Lung (tissue), 17 donors: ENCODE measurements at places on chromosomes 1 and 21. TPM values are rescaled to one million over a fixed set of nuclear protein-coding genes. Genes with fewer than 3 reads are reported as not detected.

TMEM51 gene
- 7.7 TPM for total RNA-seq

GRCh38 chr1:69294171-69294570 is 273.6 kb upstream of the LRRC7 start:
- peak; percentile 35 for DNase-seq

DNA sequence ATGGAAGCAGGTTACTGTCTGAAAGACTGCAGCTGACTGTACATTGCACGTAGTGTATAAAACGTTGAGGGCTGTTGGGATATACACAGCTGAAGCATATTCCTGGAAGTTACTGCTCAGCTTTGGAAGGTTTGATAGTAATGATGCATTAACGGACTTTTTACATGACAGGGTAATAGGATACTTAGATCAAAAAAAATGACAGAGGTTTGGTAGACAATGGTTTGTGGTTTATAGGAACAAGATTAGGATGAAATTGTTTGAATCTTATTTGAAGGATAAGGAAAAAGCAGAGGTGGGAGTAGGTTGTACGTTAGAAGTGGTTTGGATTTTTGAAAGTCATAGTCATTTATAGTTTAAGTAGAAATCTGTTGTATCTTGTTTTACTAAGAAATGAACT is 33.0 kb downstream of the ADGRL2 start:
- DNase-seq: no peak

BTBD19 gene
- 20.0 TPM for total RNA-seq

- DNase-seq: peak; percentile 28
Measured at GRCh38 chr1:91732291-91733107, 153.5 kb downstream of the TGFBR3 start.

AK2 gene
- 86.8 TPM for total RNA-seq

DNA sequence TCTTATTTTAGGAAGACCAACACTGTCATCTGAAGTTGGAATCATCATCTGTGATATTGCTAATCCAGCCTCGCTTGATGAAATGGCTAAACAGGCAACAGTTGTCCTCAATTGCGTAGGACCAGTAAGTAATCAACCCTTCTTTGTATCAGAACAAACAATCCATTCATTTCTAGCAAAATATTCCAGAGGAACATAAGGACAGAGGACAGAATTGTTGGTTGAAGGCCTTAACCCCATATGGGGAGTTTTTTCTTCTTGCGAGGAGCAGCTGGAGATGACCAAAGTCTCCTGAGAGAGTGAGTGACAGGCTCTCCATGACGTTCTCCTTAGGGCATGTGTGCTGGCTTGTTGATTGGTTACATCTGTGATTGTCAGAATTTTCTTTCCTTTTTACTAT is 2.7 kb downstream of the SCCPDH start:
- DNase-seq: no peak

GRCh38 chr1:77322061-77322900 is 40.5 kb downstream of the AK5 start:
- no peak for DNase-seq

- no peak for DNase-seq
Measured at GRCh38 chr1:167500283-167500860, 18.0 kb downstream of the CD247 start.

NTMT2 gene
- not detected for total RNA-seq

HJV gene
- not detected for total RNA-seq

CNR2 gene
- 0.46 TPM for total RNA-seq

GRCh38 chr1:38129971-38130370 is 83.4 kb upstream of the POU3F1 start:
- no peak for DNase-seq

FNDC5 gene
- 0.18 TPM for total RNA-seq

KRTAP19-2 gene
- total RNA-seq: not detected

DNA sequence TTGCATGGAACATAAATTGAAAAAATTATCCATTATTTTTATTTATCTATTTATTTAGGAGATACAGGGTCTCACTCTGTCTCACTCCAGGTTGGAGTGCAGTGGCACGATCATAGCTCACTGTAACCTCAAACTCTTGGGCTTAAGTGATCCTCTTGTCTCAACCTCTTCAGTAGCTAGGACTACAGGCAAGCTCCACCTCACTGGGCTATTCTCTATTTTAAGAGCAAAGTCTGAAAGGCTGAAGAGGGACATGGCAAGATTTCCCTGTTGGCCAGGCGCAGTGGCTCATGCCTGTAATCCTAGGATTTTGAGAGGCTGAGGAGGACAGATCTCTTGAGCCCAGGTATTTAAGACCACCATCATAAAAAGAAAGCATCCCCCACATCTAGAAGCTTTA is 14.0 kb upstream of the RC3H1 start:
- DNase-seq: no peak

APCS gene
- not detected for total RNA-seq

TSPEAR gene
- total RNA-seq: 2.1 TPM

DNA sequence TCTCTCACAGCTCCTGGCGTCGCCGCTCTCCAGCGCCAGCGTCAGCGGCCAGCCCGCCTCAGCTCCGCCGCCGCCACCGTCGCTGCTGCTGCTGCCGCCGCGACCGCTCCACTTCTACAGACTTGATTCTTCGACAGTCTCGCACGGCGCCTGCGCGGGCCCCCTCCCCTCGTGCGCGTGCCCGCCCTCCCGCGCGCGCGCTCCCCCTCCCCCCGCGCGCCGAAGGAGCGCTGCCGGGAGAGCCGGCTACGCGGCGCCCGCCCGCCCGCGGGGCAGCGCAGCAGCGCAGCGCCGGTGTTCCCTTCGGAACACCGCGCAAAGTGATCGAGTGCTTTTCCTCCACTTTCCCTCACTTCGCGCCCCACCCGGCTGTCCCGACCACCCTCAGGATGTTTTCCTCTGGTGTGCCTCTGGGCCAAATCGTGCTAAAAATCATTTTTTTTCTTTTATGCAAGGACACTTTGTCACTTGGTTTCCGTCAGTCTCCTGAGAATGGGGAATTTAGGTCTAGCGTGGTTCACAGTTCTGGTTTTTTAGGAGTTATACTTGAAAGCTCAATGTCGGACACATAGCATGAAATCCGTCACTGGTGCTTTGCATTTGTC is at the start of gene IRF2BP2:
Gene IRF2BP2, minus strand, starts transcription at position 118 of the 605 bp plus-strand sequence. CDS start 684 bp downstream, outside the sequence.
- DNase-seq: peak; percentile 94

GRCh38 chr1:36567601-36568341 is 85.1 kb upstream of the CSF3R start:
- DNase-seq: no peak

PLA2G2C gene
- total RNA-seq: 0.09 TPM

AKR7A3 gene
- total RNA-seq: 1.3 TPM

DNA sequence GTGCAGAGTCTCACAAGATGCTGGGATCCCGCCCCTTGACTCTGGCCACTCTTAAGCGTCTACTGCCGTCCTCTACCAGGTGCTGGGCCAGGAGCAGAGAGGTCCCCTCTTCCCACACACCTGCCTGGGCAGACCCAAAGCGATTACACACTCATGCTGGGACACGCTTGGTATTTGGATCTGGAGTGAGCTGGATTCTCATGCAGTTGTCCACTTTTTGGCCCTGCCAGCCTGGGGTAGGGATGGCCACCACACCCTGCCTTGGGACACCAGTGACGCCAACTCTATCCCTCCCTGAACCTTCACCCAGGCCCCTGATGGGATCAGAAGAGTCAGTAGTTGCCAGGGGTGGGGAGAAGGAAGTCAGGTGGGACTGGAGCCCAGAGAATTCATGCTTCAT is 28.6 kb downstream of the ITPKB start:
- no peak for DNase-seq

- DNase-seq: peak; percentile 64
Measured at GRCh38 chr1:156480411-156481192, 20.0 kb downstream of the MEF2D start.

DNA sequence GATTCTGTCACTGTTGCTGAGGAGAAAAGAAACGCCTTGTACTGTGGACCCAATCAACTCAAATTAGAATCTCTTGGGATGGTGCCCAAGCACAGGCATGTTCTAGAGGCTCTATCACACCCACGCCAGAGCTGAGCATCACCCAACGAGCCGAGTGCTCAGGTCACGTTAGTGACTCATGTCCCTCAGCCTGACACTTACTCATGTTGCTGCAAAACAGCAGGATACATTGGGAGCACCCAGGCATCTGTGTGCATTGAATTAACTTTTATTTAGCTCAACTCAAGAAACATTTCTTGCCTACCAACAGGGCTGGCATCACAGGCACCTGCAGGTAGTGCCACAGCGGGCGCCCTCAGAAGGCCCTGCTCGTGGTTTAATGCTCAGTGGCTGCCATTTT is 149.8 kb downstream of the ETS2 start:
- no peak for DNase-seq

GDAP2 gene
- total RNA-seq: 27.0 TPM

FASLG gene
- total RNA-seq: 0.34 TPM

CD244 gene
- 3.2 TPM for total RNA-seq

DNAH14 gene
- 9.1 TPM for total RNA-seq

DNA sequence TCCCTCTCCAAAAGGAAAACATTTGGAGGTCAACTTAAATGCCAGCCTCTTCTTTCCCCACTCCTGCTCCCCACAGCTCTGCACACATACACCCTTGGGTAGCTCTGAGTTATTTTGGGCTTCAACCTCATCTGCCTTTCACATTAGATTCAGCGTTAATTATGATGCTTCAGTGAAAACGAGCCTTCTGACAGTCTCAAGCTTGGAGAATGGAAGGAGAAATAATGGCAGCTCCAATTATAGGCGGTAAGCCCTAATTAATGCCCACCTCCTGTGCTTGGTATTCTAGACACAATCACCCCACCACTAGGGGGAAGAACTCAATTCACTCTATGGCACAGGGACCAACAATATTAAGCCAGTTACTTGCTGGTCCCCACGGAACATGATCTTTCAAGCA is 397.9 kb downstream of the BRINP2 start:
- DNase-seq: no peak

USH2A gene
- total RNA-seq: 0.11 TPM

GRCh38 chr1:178627037-178627436 is 98.0 kb upstream of the RALGPS2 start:
- DNase-seq: no peak

ARHGEF19 gene
- 17.1 TPM for total RNA-seq

- no peak for DNase-seq
Measured at GRCh38 chr1:75341537-75341936, 207.3 kb downstream of the LHX8 start.

- DNase-seq: peak; percentile 65
Measured at GRCh38 chr1:11893907-11894251, 32.3 kb downstream of the KIAA2013 start.

DNA sequence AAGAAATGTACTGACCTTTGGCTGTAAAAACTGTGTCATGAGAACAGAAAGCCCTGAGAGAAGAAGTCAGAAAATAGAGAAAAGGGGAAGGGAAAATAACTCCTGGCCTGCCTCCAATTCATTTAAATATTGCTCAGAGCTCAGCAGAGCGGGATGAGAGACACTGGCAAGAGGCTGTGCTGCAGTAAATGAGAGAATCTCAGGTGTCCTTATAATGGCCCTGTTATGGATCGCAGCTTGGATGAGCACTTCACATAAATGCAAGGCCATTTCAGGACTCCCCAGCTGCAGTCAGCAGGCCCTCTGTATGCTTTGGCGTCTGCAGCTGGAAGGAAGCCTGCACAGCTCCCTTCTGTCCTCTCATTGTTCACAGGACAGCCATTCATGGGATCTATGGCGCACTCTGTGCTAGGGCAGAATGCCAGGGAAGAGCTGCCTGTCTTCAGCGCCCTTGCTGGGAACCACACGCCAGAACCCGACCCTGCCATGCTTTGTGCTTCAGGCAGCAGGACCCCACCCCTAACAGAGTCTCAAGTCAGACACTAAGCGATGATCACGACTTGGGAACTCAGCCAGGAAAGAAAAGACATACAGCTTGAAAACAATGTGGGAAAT is 20.7 kb upstream of the ABCB10 start:
- peak; percentile 72 for DNase-seq

DNA sequence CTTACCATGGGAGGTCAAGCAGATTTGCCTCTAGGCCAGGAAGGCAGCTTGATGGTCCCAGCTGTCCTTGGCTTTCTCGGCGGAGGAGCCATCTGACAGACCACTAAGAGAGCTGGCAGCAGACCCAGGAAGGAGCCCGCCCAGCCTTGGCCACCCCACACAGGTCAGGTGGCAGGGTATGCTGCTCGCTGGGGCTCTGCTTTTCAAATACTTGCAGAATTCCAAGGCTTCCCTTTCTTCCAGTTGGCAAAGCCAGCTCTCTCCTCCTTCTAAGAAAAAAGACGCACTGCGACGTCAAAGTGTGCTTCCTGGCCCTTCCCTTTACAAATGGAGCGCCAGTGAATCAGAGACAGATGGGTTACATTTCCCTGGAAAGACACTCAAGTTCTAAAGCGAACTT is 229.4 kb downstream of the CACNA1E start:
- DNase-seq: peak; percentile 68
